ENCODE measurements at places on chromosomes 16 and 17.

DNA sequence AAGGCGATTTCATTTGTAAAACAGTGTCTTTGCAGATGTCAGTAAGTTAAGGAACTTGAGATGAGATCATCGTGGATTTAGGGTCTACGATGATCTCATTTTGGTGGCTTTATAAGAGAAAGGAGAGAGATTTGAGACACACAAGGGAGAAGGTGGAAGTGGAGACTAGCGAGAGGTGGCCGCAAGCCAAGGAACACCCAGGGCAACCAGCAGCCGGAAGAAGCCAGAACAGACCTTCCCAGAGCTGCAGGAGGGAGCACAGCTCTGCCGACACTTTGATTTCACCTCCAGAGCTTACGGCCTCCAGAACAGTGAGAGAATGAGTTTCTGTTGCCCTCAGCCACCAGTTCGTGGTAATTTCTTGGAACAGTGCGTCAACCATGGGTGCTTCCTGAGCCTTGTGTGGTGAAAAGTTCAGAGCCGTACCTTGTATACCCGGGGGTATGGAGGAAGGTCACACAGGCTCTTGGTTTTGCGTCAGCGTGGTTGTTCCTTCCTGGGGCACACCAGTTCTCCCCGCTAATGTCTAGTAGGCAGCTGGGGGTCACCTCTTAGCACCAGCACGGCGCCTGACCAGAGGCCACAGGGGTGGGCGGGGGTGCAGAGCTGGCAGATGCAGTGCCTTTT is 12.9 kb upstream of the SEC14L1 start:
- DNase-seq: peak; percentile 51

DNA sequence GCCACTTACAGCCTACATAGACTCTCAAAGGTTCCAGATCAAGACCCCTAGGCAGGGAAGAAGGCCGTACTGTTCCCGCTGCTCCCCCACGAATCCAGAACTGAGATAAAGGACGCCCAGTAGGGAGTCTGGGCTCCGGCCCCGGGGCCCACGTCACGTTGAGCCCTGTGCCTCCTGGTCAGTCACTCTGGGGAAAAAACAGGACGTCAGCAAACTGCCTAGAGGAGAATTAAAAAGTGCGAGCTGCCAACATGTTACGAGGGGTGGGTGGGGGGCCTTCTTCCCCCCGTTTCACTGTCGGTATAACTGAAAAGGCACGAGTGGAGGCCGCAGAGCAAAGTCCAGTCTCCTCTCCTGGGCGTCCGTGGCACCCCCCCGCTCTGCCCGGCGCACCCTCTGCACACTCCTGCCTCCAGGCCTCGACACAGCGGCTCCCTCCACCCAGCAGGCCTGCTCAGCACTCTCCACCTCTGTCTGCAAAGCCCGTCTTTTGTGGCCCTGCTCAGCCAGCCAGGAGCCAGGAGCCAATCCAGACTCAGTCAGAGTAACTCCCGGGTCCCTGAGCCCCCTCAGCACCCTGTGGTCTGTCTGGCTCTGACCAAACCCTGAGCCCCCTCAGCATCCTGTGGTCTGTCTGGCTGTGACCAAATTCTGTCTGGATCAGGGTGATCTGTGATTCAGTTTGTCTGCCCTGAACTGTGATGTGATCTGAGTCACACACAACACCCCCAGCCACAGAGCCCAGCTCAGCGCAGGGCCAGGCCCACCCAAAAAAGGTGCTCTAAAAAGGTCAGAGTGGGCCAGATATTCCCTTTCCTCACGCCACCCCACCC is 6.2 kb downstream of the ITGAE start:
- peak; percentile 48 for DNase-seq

- DNase-seq: no peak
Observed at GRCh38 chr17:10033449-10033848, 128.4 kb upstream of the RCVRN start.

DNA sequence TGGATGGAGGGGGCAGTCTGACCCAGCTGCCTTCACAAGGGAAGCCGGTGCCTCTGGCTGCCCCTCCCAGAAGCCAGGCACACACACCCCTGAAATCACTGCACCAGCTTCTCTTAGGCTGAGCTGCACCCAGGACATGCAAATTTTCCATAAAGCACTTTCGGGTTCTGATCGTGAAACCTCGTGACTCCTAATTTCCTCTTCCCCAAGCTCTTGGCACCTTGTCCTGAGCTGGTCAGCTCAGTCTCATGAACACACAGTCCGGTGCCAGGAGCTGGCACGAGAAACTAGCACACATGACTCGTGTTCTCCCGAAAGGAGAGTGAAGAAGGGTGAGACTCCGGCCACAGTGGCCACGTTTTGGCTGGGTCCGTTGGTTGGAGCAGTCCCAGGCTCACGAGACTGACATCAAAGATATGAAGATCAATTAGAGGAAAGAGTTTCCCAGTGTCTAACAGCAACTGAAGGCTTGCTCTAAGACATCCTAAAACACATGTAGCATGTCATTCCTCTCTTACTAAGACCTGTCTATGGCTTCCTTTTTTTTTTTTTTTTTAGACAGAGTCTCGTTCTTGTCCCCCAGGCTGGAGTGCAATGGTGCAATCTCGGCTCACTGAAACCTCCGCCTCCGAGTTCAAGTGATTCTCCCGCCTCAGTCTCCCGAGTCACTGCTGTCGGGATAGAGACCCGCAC is 9.2 kb upstream of the ABR start:
- no peak for DNase-seq

DNA sequence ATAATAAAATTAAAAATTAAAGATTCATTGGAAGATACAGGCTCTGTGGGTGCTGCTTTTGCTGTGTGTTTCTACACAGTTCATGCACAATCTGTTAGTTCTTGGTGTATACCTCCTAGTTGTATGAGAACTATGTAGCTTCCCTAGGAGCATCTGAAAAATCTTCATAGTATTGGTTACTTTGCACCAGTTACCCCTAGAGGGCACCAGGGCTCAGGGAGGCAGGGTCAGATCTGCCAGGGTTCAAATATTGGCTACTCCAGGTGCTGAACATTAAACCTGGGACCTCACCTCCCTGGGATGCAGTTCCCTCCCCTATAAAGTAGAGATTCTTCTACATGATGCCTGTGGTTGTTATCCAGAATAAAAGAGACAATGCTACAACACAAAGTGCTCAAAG is 583.0 kb upstream of the CDH11 start:
- no peak for DNase-seq

DNA sequence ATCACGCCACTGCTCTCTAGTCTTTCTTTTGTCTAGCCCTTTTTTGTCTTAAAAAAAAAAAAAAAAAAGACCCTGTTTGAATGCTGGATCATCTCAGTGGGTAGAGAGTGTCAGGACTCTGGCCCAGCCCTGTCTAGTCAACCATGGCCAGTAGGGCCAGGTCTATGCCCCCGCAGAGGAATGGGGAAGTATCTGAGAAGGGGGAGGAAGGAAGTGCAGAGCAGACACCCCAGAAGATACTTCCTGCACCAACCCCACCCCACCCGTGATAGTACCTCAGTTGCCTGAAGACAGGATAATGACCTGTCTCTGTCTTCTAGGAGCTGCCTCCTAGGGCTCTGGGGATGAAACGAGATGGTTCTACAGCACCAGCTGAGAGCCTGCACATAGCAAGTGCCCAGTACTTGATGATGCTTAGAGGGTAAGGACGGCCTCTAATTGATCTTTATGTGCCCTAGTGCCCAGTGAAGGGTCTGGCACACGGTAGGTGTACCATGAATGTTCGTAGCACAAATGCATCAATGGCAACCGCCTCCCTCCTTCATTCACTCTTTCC is 55.4 kb downstream of the ABAT start:
- DNase-seq: no peak

DNA sequence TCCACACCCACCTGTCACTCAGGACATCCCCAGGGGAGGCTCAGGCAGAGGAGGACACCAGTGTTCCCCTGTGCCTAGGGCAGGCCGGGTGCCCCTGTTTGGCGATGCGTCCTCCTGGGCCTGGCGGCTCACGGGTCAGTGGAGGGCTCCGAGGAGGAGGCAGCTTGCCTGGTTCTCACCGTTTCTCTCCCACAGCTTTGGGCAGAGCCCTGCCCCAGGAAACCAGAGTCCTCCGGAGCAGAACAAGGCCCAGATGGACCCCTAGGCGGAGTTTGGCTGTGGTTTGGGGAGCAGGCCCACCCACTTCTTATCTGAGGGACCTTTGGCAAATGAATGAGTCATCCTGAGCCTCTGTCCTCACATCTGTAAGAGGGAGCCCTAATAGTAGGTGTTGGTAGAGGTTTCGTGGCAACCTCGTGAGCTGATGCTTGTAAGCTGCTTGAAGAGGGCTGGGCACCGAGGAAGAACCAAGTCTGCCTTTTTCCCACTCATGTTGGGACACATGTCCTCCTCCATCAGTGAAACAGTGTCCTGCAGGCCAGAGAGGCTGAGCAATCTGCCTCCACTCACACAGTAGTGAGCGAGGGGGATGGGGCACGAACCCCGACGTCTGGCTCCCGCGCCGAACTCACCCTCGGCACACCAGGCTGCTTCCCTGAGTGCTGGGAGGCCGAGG is 247.0 kb upstream of the CIBAR2 start:
- no peak for DNase-seq

GRCh38 chr16:87278191-87279093 is 38.8 kb downstream of the C16orf95 start:
- no peak for DNase-seq

GRCh38 chr16:49836668-49837067 is 19.2 kb downstream of the ZNF423 start:
- DNase-seq: no peak

DNA sequence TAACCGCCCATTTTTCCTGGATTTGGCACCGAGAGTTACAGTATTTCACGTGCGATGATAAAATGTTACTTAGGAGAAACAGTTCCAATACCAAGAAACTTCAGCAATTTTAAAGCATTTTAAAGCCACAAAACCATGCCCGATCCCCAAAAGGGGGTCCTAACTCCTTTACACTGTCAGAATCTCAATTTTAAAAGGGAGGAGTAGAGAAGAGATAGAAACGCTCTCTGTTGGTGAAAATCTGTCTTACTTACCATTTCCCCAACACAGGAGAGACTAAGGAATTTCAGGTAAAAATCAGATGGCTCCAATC is 526 bp upstream of the RNASEK start:
- no peak for DNase-seq

- no peak for DNase-seq
Observed at GRCh38 chr17:69760562-69760961, 314.5 kb upstream of the KCNJ16 start.

- no peak for DNase-seq
Observed at GRCh38 chr17:73340093-73340596, 28.3 kb upstream of the CDC42EP4 start.

- peak; percentile 58 for DNase-seq
Observed at GRCh38 chr17:386141-386876, 33.7 kb upstream of the RPH3AL start.

DNA sequence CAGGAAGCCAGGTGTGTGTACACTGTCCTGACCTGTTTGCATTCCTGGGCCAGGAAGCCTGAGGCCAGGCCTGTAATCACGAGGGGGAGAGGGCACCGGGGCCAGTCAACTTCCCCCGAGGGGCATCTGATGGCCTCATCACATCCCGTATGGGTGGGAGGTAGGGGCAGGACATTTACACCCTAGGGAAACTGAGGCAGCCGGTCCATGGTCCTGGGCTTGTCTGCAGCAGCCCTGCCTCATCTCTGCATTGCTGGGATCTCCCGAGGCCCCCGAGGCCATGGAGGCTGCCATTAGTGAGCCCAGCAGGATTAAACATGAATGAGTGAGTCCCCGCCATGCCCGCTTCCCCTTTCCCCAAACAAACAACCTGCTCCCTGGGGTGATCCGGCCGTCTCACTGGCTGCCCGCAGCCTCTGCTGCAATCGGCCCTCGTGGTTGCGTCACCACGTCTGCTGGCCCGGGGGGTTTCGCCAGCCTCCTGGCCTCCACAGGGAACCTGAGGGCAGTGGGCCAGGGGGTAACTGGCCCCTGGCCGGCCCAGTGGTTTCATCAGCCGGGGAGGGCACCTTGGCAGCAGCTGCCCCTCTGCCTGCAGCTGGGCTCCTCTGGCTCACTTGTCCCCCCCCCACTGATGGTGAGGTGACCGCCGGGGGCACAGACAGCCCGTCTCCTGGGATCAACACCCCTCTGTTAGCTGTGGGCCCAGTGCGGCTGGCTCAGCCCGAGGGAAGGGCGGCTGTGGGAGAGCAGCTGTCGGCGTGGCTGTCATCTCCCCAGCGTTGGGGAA is 88.3 kb upstream of the GSE1 start:
- no peak for DNase-seq

GRCh38 chr17:21146362-21147015 is 19.7 kb downstream of the DHRS7B start:
- no peak for DNase-seq

GRCh38 chr16:88768071-88768783 is 16.8 kb downstream of the PIEZO1 start:
- DNase-seq: no peak

DNA sequence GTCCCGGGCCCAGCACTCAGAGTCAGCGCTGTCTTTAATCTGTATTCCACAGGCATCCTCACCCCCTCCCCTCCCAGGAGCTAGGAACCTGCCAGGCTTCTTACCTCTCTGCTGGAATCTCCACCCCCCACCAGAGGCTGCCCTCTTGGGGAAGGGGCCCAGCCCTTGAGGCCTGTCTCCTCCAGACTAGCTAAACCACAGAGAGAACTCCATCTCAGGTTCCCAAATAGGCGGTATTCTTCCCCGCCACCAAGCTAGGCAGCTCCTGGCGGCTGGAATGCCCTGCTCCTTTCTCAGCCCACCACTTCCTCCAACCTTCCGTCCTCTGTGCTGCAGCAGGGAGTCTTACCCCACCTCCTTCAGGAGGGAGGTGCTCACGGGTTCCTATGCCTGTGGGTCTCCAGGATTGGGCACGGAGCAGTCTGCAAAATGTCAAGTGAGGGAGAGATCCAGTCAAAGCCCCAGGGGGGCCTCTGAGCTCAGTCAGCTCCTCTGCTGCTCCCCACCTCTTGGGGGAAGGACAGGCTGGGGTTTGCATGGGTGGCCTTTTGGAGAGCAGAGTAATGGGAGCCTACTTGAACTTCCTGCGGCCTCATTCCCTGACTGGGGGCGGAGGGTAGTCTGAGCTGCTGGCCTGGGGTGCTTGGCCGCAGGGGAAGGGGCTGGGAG is 55.7 kb downstream of the SREBF1 start:
- DNase-seq: no peak

GRCh38 chr17:233473-233941 is 52.1 kb upstream of the DOC2B start:
- no peak for DNase-seq
